ENCODE measurements at places on chromosomes 1 and 21. TPM values are rescaled to one million over a fixed set of nuclear protein-coding genes. Genes with fewer than 3 reads are reported as not detected.

- DNase-seq: no peak
Measured at GRCh38 chr1:2624735-2625300, 8.0 kb downstream of the MMEL1 start.

DNA sequence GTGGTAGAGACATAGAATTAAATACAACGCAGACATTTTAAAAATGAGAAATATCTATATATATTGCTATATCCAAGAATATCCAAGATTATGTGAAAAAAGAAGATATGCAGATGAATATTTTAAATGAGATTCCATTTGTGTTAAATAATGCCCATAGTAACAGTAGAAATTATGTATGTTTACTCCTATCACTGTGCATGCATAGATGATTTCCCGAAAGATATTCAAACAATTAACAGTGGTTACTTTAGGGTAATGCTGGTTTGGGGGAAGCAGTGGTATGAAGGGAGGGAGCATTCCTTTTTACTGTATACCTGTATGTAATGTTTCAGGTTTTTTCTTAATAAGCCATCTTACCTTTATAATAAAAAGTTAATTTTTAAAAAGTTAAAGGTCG lies 25.1 kb downstream of the DNTTIP2 start:
- DNase-seq: no peak

DNA sequence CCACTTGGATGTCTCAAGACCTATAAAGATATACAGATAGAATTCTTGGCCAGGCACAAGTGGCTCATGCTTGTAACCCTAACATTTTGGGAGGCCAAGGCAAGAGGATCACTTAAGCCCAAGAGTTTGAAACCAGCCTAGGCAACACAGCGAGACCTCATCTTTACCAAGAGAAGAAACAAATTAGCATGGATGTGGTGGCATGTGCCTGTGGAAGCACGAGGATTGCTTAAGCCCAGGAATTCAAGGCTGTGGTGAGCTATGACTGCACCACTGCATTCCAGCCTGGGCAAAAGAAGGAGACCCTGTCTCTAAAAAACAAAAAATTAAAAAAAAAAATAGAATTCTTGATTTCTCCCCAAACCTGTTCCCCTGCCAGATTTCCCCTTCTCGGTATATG lies 8.3 kb downstream of the ASAP3 start:
- DNase-seq: no peak

Gene BROX
- 81.1 TPM for total RNA-seq

DNA sequence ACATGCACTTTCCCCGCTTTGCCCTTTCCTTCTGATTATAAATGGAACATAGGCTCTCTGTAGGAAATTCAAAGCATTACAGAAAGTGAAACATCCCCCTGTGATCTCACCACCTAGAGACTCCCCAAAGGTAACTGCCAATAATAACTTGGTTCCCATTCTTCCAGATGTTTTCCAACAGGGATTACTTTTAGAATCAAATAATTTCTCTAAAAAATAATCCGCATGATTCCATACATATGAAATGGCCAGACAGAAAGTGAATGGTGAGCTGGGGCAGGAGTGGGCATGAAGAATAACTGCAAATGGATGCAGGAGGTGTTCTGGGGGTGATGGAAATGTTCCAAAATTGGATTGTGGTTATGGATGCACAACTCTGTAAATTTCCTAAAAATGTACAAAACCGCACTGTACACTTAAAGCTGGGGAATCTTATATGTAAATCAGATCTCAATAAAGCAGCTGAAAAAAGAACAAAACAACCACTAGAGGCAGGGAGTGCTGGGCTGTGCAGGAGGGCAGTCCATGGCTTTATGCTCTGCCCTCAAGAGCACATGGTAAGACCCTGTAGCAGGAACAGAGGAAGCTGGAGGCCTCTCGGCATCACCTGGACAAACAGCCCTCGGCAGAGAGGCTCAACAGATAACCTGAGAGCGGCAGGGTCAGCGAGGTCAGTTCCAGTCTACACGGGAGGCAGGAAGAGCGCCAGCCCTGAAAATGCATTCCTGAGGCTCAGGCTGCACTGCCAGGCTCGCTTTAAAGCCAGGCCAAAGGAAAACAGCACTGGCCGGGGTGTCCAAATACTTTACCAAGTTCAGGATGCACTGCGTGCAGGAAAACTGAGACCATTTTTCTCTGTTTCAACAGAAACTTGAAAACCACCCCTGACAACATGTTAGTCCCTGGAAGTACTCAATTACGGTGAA lies 39.7 kb downstream of the CAPZB start:
- no peak for DNase-seq

DNA sequence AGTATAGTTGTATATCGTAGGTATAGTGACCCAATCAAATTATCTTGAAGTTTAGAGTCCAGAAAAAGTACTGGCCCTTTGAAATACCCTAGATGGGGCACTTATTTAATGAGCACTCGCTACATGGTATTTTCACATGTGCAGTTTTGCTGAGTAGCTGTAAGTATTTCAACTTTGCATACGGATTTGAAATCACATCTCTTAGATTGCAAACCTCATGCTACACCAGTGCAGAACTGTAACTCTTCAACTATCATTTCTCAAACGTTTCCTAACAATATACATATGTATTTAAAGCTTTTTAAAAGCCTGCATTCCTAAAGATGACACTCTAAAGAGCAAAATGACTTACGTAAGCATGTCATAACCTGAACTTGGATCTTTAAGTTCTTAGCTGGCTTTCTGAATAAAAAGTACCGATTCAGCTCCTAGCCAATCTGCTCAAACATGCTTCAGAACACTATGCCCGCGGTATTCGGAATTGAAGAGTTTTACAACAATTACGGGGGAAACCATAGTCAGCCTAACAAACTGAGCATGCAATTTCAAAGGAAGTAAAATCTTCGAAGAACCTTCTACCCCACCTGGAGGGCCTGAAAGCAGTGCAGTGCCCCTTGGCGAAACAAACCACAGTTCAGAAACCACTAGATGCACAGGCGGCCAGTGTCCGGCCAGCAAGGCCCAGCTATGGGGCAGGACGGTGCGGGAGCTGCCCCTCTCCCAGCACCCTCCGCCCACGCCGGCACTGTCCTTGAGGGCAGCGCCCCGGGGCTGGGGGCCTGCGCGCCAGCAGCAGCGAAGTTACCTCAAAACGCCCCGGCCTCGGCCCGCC lies 863 bp downstream of the FH start:
- DNase-seq: no peak

- DNase-seq: no peak
Measured at GRCh38 chr1:42533101-42533863, 70.2 kb downstream of the CCDC30 start.

Gene KIAA0040
- total RNA-seq: 15.8 TPM

GRCh38 chr1:86137436-86137835 lies 19.1 kb downstream of the COL24A1 start:
- no peak for DNase-seq

DNA sequence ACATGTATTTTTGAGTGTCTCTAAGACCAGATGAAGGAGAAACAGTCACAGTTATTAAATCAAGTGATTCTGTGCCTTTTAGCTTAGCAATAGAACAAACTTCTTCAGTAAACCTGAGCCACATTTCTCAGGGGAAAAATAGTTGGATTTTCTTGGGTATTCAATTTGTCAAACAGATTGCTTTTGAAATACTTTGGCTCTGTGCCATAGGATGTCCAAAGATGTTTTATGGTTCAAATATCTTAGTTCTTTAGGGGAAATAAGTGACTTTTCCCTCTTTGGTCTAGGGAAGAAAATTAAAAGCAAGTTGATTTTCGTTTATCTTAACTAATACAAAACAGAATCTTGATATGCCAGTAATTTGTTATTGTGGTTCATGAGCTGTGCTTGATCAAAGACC lies 125.9 kb downstream of the ATP5PO start:
- no peak for DNase-seq

DNA sequence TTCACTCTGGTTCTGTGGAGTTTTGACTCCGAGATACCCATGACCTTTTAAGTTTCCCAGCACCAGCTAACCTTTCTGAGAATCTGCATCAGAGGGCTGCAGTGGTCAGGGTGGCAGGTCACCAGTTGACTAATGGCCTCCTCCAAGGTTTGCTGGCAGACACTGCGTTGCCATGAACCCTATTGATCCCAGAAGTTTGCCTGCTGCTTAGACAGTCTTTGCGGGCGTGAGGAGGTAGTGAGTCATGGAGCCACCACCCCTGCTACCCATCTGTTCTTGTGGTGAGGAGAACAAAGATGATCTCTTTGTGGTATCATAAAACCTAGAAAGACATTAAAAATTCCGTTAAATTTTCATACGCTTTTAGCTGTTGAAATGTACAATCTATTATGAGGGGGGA lies 180.4 kb downstream of the FGGY start:
- DNase-seq: no peak

All from lower leg skin (tissue), 4 donors.